ENCODE measurements at places on chromosomes 1 and 21.
A peak's percentile ranks its signal among the peaks of the same experiment; 100 is the strongest.

DNA sequence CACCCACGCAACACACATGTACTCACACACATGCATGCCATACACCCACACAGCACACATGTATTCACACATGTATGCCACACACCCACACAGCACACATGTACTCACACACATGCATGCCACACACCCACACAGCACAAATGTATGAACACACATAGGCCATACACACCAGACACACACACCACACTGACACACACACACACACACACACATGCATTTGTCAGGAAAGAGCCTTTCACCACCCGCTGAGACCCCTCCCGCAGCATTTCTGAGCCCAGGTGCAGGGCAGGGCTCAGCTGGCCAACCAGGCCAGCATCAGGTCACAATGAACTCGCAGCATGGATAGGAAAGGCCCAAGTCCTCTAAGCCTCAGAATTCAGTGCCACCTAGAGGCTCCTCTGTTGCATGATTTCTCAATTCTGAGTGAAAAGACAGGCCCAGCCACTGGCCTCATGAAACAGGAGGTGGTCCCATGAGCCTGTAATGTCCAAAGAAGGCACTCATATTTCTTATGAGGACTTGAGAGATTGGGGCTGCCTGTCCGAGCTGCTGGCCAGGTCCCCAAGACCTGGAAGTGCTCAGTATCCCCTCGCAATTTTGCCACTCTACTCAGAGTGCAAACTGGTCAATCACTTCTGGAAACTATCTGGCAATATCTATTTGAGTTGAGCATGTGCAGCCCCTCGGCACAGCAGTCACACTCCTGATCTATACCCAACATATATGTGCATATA lies 57.3 kb downstream of the PSMG1 start:
- peak; percentile 71 for DNase-seq

DNA sequence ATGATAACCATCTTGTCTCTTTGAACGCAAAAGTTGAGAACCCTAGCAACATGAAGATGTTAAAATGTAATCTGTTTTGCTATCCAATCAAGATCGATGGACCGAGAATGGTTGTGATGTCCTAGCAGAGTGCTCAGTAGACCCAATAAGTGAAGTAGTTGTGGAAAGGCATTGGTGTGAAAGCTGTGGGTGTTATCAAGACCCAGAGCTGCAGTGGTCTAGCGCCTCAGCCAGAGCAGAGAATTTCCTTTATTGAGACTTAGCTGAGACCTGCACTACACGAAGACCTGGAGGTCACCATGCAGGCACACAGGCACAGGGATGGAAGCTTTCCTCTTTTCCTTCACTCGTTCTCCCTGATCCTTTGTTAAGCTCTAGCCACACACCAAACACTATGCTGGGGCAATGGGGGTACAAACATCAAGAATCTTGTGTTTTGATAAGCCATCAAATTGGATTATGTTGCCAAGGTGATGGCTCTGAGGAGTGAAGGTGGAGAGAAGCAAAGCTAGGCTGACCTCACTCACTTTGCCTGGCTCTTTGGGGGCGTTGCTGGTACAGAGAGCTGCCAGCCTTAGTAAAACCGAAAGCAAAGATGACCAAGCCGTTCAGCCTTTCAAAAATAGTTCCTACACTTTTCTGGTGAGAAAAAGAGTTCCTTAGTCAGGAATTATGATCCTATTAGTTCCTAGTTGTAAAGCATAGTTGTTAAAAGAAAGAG lies 24.1 kb downstream of the METTL13 start:
- no peak for DNase-seq

DNA sequence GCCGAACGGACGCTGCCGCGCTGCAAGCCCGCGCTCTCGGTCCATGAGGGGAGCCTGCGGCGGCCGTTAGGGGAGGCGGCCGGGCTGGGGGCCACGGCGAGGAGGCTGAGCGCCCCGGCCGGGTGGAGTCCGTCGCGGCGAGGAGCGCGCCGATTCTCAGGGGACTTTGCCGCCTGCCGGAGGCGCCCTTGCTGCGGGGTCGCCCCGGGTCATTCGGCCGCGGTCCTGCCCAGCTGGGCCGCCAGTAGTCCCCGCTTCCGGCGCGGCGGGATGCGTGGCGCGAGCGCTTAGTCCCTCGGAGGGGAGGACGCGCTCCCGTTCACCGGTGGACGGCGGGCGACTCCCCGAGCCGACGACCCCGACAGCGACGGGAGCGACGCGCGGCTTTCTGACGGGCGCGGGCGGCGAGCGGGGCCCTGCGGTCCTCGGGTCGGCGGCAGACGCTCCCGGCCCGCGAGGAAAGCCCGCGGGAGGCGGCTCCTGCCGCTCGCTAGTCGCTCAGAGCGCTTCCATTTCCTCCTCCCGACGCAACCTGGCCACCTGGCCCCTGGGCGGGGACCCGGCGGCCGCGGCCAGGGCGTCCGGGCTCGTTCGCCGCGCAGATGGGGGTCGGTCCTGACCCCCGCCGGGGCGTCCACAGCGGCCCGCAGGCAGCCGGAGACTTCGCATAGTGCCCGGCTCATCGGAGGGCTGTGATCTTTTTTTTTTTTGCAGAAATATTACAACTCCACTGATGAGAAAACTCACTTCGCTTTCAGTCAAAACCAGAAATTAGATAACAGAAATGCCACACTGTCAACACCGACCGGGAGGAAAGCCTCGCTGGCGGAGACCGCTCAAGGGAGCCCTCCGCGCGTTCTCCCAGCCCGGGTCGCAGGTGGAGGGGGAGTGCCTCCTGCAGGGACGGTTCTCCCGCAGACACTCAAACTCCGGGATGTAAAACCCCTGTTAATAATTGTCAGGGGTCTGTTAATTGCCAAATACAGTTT lies 641 bp upstream of the ZBTB21 start:
- DNase-seq, result no peak

DNA sequence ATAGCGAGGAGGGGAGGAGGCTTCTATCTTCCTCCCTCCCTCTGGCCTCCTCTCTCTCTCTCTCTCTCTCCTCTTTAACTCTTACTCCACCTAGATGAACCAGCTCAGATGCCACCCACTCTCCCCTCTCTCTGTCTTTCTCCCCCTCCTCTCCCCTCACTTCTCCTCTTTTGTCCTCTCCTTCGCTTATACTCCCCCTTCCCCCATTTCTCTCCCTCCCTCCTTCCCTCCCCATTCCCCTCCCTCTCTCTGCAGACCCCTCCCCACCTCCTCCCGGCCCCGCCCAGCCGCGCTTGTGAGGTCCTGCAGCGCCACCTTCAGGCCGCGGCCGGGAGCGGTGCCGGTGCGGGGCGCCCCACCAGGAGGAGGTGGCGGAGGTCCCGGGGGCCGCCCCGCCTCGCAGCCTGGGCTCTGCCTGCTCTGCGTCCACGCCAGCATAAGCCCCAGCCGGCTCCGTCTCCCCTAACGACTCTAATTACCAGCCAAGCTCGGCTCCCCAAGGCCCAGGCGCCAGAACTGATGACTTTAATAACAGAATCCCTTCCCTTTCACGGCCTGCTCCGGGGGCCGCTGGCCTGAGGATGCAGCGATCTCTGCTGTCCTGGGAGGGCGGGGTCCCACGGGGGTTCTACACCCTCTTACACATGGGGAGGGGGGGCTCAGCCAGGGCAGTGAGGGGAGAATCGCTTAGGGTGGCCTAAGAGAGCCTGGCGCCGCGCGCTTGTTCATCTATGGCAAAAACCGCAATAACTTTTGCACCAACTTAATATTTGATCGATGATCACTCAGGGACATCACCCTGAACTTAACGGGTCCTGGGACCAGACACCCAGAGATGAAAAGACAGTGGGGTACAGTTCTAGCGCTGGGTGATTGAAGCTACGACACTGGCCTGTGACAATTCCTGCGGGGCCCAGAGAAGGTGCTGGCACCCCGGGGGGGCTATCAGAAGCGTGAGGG lies 637.3 kb downstream of the MATN1 start:
- DNase-seq, result no peak

DNA sequence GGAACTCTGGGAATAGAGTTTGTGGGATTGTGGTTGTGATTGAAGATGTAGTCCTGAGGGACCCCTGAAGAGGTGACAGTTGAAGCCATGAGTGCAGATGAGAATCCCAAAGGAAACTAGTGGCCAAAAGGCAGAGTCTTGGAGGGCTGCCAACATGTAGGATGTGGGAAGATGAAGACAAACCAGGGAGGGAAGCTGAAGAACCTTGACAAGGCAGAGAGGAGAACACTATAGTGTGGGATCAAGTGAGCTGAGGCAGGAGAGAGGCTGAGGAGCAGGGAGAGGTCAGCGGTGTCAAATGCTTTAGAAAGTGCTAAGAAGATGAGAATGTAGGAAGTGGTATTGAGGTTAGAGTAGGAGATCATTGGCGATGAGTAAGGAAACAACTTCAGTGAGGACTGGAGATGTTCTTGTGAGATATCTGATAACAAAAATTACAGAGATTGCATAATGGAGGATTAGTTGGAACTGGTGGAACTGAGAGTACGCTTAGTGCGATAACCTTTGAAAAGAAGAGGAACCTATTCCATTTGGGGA lies 88.5 kb upstream of the VCAM1 start:
- DNase-seq, result no peak

- no peak for DNase-seq
Measured at GRCh38 chr1:149927056-149927562, 494 bp downstream of the SF3B4 start.

DNA sequence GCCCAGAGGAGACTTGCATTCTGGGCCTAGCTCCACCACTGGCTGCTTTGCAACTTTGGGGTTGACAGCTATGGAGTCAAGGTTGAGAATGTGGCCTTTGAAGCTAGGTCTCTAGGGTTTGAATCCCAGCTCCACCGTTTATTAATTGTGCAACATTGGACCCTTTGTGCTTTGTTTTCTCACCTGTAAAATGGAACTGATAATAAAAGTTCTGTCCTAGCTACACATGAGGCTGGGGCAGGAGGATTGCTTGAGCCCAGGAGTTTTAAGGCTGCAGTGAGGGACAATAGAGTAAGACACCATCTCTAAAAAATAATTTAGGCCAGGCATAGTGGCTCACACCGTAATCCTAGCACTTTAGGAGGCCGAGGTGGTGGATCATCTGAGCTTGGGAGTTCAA lies 15.2 kb upstream of the LMNA start:
- no peak for DNase-seq

DNA sequence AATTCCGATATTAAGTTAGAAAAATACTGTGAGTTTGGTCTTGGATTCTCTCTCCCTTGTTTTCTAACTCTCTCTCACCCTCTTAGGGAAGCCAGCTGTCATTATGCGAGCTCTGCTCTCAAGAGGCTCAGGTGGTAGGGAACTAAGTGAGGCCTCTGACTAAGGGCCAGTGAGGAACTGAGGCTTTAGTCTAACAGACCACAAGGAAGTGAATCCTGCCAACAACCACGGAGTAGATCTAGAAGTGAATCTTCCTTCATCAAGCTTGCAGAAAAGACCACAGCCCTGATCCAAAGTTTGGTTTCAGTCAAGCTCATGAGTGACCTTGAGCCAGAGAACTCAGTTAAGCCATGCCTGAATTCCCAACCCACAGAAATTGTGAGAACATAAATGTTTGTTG lies 180.1 kb upstream of the PRMT6 start:
- DNase-seq, result no peak

- no peak for DNase-seq
Measured at GRCh38 chr1:115456441-115456961, 118.5 kb upstream of the NGF start.

- no peak for DNase-seq
Measured at GRCh38 chr21:37675202-37675801, 241.0 kb downstream of the KCNJ6 start.

DNA sequence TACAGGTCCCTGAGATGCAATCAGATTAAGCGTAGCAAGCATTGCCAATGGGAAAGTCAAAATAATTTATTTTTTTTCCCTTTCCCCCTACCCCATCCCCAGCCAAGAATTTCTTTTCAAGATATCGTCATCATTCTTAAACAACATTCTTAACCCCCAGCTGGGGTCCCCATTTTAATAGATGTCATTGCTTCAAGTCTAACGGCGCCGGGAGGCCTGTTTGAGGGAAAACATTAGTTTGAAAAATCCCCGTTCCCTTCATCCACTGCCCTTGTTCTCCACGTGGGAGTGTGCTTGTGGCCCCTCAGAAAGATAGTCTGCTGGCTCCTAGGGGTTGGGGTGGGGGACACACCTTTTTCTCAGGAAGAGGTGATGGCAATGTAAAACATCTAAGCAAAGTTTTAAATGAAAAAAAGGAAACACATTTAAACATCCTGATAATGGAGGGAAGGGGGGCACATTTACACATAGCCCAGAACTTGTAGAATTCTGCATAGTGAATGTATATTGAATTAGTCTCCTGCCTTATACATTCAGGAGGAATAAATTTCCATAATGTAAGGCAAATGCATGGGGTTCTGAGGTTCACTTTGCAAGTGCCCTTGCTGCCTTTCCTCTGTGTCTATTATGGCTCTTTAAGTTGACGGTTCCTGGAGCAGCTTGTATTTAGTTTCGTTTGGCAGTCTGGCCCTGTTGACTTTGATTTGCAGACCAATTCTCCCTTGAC lies 6.8 kb downstream of the TRNP1 start:
- DNase-seq, result no peak

DNA sequence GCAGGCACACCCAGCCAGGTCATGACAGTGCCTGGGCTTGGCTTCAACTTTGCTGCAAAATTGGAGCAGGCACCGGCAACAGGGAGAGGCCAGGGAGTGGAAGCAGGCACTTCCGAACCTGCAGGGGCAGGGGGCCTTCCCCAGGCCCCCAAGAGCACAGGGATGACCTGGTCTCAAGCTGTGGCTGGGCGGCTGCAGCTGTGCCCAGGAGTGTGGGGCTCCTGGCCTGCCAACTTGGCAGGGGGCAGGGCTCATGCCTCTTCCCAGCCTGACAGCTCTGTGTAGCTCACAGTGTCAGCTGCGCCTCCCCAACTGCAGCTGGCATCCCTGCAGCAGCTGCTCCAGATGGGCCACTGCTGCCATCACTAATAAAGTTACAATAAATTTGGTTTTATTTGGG lies 51.5 kb upstream of the SCYL3 start:
- no peak for DNase-seq

- no peak for DNase-seq
Measured at GRCh38 chr1:213244664-213245091, 193.6 kb downstream of the RPS6KC1 start.

- DNase-seq, result no peak
Measured at GRCh38 chr1:48414264-48414663, 57.7 kb downstream of the SPATA6 start.

GRCh38 chr1:154719586-154720327 lies 111.8 kb upstream of the ADAR start:
- no peak for DNase-seq

DNA sequence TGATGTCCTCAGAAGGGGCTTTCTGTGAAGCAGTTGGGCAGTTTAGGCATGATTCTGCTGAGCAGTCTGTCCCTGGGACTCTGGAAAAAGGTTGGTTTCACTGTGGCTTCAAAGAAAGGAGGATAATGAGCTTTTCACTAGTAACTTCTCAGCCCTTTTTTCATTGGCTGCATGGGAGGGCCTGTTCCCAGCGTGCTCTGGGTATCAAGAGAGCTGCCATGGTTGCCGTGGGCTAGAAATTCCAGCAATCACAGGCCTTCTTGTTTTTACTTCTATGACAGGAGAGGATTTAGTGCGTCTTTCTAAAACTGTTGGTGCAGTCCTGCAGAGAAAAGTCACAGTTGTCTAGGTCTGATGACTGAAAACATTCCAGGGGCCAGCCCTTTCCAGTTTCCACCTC lies 7.2 kb downstream of the SZRD1 start:
- DNase-seq, result no peak

- DNase-seq, result no peak
Measured at GRCh38 chr1:99591886-99592285, 54.0 kb upstream of the PALMD start.

GRCh38 chr1:227734546-227734855 lies 601 bp downstream of the JMJD4 start:
- no peak for DNase-seq

Data from NCI-H187 treated with DMSO at 0.1 percent for 48 hours (cell line).